Non-pigmented ciliary epithelial cell (primary cell): ENCODE measurements at places on chromosomes 1 and 21.

DNA sequence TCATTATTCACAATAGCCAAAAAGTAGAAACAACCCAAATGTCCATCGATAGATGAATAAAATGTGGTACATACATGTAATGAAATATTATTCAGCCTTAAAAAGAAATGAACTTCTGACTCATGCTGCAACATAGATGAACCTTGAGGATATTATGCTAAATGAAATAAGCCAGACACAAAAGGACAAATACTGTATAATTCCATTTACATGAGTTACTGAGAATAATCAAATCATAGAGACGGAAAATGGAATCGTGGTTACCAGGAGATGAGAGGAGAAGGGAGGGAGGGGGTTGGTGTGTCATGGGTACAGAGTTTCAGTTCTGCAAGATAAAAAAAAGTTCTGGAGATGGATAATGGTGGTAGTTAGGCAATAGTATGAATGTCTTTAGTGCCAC, 184.1 kb downstream of the PSMG1 start:
- DNase-seq = no peak

DNA sequence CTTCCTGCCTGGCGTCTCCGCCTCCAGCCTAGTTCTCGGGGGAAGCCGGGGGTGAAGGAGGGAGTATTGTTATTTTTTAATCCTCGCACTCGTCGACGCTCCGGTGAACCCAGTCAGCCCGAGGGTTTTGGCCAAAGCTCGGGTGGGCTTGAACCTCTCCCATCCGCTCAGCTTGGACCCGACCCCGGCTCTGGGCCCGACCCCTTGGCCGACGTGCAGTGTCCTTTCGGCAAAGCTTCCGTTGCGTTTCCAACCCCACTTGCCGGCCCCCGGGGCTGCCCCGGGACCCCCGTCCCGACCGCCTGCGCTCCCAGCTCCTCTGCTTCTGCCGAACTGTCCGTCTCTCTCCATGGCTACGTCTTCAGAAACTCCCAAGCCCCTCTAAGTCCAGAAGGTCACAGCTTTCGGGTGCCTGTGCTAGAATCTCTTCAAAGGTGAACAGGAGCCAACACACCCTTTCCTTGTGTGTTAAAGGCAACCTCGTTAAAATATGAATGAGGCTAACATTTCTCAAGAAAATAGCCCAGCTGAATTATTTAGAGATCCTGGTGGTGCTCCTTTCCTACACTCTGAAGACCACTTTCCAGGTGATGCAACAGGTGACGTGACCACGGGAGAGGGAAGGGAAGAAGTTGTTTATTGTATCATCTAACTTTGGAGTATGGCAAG, 647 bp downstream of the DESI2 start:
- DNase-seq = no peak

GRCh38 chr1:68232289-68233148, at the start of gene WLS:
Gene WLS, minus strand, starts transcription at chr1:68232523. Its CDS starts 224 bp downstream, at chr1:68232299.
- no peak for DNase-seq

GRCh38 chr1:108947871-108948525, 15.3 kb downstream of the CLCC1 start:
- no peak for DNase-seq

DNA sequence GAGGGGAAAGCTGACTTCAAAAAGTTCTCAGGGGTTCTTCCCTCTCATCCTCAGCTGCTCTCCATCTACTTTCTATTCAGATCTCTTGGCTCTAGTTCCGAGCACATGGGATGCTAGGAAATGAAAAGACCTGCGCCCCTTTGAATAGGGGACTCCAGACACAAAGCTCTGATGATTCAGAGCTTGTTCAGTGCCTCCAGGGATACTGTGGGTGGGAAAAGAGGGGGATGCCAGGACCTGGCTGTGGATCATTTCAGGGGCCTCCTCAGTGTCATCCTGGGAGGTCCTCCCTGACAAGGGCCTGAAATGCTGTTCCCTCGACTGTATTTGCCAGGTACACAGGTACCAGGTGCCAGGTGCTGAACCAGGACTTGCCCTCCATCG, 943 bp upstream of the KIAA0040 start:
- no peak for DNase-seq
